ENCODE measurements at places on chromosomes 13 and 19.

GRCh38 chr19:50321831-50322230 lies 7.3 kb downstream of the KCNC3 start:
- no peak for DNase-seq

DNA sequence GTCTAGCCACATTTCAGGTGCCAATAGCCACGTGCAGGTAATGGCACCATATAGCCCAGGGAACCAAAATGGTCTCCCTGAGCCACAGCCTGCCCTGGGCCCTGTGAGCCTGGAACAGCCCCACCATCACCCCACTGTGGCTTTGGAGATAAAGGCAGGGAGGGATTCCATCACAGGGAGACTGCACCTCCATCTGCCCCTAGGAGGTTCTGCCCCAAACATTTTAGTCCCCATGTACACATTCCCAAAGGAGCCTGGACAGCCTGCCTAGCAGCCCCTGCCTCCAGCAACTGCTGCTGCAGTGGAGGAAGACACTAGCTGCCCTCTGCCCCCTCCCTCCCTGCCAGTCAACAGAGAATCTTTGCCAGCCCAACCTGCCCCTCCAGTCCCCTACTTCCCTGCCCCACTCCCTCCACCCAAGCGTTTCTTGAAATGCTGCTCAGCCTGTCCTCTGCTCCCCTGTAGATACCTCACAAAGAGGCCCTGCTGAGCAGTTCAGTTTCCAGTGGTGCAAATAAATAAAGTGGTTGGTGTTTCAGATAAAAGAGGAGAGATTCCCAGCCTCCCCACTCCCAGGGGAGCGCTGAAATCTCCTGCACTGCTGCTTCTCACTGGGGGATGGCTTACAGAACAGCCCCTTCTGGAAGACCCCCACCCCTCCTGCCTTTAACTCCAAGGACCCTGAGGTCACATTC lies 921.8 kb downstream of the UQCRFS1 start:
- DNase-seq, result no peak

- DNase-seq, result no peak
Observed at GRCh38 chr19:1522838-1523237, 1.0 kb upstream of the PLK5 start.

DNA sequence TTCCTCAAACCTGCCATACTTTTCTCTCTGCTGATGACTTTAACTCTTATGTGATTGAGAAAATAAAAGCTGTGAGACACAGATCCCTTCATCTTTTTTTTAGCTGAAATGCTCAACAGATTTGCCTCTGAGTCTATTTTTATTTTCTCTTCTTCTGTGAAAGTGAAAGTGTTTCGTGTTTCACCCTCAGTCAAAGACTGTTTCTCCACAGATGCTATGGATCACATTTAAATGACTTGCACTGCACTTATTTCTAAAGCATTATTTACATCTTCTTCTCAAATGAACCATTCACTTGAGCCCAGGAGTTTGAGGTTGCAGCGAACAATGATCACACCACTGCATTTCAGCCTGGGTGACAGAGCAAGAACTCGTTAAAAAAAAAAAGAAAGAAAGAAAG lies 890.1 kb upstream of the PCDH20 start:
- no peak for DNase-seq

- DNase-seq, result no peak
Observed at GRCh38 chr13:76397413-76397812, 488.8 kb downstream of the KCTD12 start.

DNA sequence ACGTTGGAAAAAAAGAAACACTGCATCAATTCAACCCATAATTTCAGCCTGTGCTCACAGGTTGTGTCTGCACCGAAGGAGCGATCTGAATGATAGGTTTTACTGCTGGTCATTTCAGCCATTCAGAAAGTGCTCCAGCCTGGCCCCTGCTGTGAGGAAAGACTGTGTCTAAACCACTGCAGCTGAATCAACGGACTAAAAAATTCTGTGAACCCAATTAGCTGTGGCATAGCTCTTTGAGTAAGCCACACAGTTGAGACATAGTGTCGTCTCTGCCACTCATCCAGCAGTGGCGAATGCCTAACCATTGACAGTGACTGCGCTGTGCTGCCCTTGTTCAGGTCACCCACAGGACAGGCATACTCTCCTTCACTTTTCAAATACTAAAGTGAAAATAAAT lies 179.8 kb downstream of the COG6 start:
- DNase-seq, result no peak

- DNase-seq, result no peak
Observed at GRCh38 chr13:89880201-89880600, 1467.3 kb upstream of the MIR17HG start.

- DNase-seq, result no peak
Observed at GRCh38 chr13:45623516-45624090, 8.1 kb upstream of the ERICH6B start.

GRCh38 chr19:11092181-11092538 lies 2.9 kb downstream of the LDLR start:
- DNase-seq, result peak; percentile 33

DNA sequence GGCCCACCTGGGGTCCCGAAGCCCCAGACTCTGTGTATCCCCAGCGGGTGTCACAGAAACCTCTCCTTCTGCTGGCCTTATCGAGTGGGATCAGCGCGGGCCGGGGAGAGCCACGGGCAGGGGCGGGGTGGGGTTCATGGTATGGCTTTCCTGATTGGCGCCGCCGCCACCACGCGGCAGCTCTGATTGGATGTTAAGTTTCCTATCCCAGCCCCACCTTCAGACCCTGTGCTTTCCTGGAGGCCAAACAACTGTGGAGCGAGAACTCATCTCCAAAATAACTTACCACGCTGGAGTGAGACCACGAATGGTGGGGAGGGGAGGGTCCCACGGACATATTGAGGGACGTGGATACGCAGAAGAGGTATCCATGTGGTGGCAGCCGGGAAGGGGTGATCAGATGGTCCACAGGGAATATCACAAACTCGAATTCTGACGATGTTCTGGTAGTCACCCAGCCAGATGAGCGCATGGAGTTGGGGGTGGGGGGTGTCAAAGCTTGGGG lies 1.0 kb upstream of the ICAM5 start:
- DNase-seq, result no peak

- no peak for DNase-seq
Observed at GRCh38 chr19:16721051-16721450, 1.4 kb downstream of the NWD1 start.

DNA sequence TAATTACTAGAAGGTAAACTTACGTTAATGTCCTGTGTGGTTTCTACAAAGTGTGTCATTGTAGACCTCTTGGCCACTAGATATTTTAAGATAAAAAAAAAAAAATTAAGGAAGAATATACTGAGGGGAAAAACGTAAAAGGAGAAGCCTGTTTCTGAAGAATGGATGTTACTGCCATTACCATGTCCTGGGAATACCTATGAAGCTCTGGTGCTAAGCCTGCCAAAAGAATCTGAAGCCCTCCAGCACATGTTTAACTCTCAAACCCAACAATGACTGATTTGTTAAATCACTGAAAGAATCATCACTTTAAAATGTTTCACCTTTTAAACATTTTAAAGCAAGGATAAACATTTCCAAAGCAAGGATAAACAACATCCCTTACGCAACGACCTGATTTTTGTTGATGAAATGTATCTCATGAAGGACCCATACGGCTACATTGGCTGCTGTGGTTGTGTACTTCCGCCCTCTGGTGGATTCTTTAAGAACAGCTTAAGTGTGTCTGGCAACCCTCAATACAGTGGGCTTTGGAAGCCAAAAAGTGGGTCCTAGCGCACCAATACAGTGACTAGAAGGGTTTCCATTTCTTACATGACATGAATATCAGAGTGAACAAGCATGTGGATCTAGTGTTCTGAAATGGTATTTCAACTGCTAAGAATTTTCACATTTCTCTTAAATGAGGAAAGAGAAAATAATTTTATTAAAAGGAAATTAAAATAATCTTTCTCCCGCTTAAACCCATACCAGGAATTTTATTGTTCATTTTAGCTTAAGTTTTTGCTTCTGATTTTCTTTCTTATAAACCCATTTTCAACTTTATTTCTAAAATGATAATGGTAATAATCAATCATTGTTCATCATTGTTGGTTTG lies 74.5 kb upstream of the RAP2A start:
- no peak for DNase-seq

GRCh38 chr19:3330047-3330446 lies 36.3 kb upstream of the NFIC start:
- DNase-seq, result no peak

DNA sequence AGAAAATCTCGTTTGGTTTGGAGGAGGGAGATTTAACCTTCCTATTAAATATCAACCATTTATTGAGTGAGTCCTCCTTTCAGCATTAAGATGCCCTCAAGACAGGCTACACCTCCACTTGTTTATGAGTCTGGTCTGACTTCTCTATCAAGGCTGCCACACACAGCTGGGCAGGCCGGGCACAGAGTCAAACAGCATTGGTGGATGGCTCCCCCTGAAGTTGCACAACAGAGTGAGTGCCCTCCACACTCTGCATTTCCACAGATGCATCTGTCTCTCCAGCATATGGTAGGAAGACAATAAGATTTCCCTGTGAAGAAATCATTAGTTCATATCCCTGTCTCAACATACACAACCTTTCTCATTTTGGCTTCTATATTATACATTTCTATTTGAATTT lies 31.4 kb downstream of the PHF11 start:
- DNase-seq, result no peak

DNA sequence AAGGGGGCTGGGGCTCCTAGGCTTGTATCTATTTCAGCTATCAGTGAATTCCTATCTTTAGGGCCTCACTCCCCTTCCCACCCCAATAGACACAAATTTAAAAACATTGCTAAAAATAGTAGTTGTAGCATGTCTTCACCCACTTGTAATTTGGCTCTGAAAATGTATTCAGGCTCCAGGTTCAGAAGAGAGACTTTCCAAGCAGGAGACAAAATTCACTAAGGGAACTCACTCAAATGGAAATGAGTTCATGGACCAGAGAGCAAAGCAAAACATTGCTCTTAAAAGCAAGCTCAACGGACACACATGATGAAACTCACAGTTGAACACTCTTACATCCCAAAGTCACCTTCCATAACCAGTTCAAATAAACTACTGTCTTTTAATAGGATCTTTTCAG lies 36.8 kb downstream of the PHF11 start:
- DNase-seq, result no peak

GRCh38 chr19:48997972-48998371 lies 4.3 kb downstream of the RUVBL2 start:
- no peak for DNase-seq

Data from activated T-helper 1 cell treated with anti-CD3 and anti-CD28 coated beads, Interleukin-2, amount 50 U/mL, for 16 hours (primary cell).